ENCODE measurements at places on chromosomes 4 and X. TPM values are rescaled to one million over a fixed set of nuclear protein-coding genes. Genes with fewer than 3 reads are reported as not detected.

The DAPP1 gene
- total RNA-seq, result not detected

The SLC16A2 gene
- total RNA-seq, result 1.0 TPM

The ADH5 gene
- total RNA-seq, result 54.3 TPM

The VGLL1 gene
- not detected for total RNA-seq

The NLGN4X gene
- total RNA-seq, result 0.26 TPM

The MAML3 gene
- 4.4 TPM for total RNA-seq

The TRIM75 gene
- total RNA-seq, result not detected

The SOWAHD gene
- not detected for total RNA-seq

The BEND2 gene
- not detected for total RNA-seq

The ASB12 gene
- total RNA-seq, result not detected

- no peak for DNase-seq
Measured at GRCh38 chr4:17646693-17647092, 32.3 kb downstream of the MED28 start.

DNA sequence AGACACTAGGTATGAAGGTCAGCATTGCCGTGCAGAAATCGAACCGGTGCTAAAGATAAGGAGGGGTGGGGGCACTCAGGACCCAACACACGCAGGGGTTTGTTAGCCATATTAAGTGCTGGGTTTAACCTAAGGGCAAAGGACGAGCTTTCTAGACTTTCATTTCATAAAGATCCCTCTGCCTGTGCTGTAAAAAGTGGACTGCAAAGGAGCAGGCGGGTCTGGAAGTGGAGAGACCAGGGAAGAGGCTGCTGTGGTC lies 1.3 kb downstream of the CASP3 start:
- no peak for DNase-seq

DNA sequence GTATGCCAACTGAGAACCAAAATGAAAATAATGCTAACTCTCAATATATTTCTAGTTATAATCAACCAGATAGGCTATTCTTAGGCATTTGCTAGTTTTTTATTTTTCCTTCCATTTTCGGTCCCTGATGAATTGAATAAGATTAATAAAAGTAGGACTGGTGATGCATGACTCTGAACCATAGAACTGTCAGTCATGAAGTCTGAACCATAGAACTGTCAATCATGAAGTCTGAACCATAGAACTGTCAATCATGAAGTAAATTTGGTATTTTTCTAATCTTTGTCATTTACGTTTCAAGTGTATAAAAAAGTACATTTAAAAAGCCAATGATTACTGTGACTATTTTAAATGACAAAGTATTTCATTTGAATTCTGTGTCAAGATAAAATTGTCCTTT lies 460.2 kb upstream of the NDST3 start:
- DNase-seq, result no peak

DNA sequence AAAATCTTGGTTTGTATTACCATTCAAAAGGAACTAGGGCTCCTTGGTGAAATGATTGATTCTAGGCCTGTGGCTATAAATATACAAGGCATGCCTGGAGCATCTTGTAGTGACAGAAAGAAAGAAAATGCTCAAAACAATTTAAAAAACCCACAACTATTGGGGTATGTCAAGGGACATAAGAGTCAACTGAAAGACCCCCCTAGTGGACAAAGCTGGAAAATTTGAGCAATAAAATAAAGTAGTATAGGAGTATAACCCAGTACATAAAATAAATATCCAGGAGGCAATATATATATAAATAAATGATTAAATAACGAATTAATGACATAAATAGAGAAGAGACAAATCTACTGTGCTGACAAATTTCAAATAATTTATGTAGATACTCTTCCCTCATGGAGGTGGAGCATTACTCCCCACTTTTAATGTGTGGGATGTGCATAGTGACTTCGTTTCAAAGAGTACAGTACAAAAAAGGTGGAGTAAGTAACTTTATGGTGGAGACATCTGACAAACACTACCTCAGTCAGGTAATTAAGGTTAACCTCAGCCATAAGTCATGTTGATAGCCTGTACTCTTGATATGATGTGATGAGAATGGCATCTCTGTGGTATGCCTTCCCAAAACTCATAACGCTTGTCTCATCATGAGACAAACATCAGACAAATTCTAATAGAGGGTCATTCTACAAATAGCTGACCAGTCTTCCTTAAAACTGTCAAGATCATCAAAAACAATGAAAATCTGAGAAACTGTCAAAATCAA lies 185.0 kb upstream of the GLRA2 start:
- no peak for DNase-seq

- DNase-seq, result no peak
Measured at GRCh38 chr4:151034829-151035228, 19.7 kb upstream of the LRBA start.

DNA sequence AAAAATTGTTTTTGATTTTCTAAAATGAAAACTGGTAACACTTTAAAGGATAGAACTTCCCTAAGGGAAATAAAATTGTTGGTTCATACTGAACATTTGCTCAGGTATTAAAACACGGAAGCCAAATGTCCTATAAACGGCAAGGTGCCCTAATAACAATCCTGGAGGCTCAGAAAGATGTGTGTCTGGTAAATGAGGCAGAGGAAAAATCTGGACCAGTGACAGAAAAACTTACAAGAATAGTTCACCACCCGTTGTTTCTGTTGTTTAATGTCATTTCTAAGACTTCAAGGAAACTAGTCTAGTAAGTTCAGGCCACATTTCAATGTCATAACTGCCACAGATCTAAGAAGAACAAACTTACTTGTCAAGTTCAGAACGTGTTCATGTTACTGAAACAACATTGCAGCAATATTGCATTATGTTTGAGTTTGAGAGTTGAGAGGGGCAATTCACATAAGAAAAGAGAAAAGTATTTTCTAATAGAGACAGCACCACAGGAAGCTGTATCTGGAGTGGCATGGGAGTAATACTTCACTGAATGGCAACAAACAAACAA lies 476.6 kb downstream of the GRXCR1 start:
- DNase-seq, result no peak

DNA sequence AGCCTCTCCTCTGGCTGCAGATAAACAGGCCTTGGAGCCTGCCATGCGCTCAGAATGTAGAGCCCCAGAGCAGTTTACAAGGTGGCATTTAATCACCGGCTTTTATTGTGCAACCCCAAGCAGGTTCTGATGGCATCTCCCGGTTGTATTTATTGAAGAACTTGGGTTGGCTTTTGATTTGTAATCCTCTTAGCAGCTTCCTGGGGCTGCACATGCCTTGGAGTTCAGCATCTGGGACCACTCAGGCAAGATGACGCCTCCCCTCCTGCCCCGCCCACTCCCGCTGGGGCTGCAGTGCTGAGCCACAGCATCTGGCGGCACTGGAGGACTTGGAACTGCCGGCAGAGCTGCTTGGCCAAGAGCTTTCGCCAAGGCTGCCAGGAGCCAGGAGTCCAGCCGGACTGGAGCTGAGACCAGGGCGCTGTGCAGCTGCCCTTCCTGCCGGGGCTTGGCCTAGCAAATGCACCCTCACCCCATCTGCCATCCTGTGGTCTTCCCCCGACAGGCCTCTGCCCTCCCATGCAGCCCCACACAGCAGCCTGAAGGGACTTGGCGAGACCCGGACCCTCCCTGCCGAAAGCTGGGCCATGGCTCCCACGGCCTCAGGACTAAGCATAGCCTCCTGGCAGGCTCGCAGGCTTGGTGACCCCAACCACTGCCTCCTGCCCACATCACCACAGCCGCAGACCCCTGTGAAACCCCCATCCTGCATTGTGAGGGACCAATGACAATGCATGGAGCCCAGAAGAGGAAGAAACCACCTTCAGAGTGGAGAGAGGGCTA lies 5.4 kb downstream of the HTRA3 start:
- no peak for DNase-seq

DNA sequence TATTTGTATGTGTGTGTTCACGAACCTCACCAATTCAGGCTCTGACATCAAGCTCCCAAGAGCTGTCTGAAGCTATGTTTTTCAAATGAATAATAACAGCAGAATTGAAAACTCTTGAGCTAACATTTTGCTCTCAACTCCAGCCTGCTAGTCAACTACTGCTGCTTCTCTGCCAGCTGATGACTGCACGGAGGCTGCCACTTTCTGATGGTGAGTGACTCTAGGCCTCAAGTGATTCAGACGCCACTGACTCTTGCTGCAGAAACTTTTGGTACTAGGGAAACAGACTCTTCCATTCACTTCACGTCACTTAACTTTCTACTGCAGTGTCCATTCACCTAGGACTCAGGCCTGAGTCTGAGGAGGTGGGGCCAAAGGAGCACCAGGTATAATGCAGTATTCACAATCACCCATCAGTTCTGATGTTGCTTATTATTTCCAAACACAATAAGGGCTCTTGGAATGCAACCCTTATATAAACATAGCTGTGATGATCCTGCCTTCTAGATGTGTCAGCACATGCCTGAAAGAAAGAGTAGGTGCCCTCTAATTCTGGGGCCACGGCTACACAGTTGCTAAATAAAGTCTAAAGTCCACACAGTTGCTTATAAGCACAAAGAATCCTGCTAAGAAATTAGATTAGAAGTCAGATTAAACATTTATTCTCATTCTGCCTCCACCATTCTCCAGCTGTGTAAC lies 16.0 kb downstream of the PRDM8 start:
- DNase-seq, result no peak

- DNase-seq, result no peak
Measured at GRCh38 chr4:113276464-113277170, 227.2 kb downstream of the ANK2 start.

- no peak for DNase-seq
Measured at GRCh38 chr4:146640465-146641061, 1.9 kb downstream of the POU4F2 start.

GRCh38 chr4:137519406-137519805 lies 12.9 kb downstream of the PCDH18 start:
- peak; percentile 67 for DNase-seq

- DNase-seq, result no peak
Measured at GRCh38 chr4:67207941-67208441, 337.3 kb downstream of the CENPC start.

DNA sequence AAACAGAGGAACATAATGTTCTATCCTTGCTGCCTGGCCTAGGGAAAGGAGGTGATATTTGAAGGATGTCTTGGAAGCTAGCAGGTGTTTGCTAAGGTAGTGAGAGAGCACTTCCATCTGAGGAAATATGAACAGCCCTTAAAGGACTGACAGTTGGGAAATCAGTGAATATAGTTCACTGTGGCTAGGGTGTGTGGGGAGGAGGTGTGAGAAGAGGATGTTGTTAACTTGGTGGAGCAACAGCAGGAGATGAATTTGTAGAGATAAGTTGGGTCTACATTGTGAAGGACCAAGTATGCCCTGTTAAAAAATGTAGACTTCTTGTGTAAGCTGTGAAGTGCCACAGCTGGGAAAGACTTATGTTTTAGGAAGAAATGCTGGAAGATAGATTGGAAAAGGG lies 25.5 kb downstream of the TBC1D19 start:
- DNase-seq, result no peak

DNA sequence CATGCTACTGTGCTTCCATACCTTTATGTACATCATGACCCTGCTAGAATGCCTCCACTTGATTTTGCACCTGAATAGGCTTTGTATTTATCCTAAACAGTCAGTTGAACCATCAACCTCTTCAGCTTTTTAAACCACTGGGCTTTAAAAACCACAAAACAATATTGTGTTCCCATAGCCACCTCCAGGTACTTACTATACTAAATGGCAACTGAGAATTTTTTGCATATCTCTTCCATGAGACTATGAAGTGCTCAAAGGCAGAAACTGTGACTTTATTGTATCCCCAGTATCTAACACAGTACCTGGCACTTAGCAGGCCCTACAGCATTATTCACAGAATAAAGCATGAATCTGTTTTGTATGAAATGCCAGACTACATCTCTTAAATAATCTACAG lies 39.7 kb downstream of the ANAPC10 start:
- no peak for DNase-seq

- no peak for DNase-seq
Measured at GRCh38 chrX:78019586-78020483, 50.4 kb upstream of the PGAM4 start.

DNA sequence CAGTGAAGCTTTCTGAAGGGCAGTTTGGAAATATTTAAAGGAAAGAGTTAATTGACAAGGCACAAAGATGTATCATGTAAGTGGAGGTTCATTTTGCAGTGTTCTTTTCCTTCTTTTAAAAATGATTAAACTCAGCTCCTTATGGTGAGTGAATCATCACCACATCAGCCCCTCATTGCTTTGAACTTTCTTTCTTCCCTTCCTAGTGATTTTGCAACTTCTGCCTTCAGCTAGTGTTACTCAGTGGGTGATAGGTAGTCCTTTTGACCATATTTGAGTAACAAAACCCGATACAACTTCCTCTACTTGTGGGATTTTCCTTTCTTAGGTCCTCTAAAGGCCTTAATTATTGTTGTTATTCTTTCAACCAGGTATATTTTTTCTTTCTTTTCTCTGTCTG lies 8.2 kb downstream of the ZCCHC4 start:
- no peak for DNase-seq

DNA sequence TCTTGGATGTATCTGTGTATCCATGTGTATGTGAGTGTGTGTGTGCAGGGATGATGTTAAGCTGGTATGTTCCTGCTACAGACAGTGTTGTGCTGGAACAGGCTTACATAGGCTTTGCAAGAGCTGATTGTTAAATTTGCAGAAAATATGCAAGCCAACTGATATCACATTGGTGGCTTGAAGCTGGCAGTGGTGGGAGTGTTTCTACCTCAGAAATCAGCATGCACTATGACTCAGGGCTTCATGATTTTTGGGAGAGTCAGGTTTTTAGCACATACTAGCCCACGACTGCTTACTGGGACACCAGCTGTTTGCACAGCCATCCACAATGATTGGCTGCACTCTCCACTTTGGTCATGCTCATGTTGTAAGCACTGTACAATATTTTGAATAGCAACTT lies 261.8 kb downstream of the DHX15 start:
- DNase-seq, result no peak

All from dermis microvascular lymphatic vessel endothelial cell (primary cell).